ENCODE measurements at places on chromosomes 12 and 14. TPM values are rescaled to one million over a fixed set of nuclear protein-coding genes. Genes with fewer than 3 reads are reported as not detected.

- no peak for DNase-seq
Measured at GRCh38 chr14:38000340-38000739, 207.4 kb upstream of the SSTR1 start.

GRCh38 chr14:55600784-55601561 lies 21.0 kb downstream of the KTN1 start:
- DNase-seq: no peak

DNA sequence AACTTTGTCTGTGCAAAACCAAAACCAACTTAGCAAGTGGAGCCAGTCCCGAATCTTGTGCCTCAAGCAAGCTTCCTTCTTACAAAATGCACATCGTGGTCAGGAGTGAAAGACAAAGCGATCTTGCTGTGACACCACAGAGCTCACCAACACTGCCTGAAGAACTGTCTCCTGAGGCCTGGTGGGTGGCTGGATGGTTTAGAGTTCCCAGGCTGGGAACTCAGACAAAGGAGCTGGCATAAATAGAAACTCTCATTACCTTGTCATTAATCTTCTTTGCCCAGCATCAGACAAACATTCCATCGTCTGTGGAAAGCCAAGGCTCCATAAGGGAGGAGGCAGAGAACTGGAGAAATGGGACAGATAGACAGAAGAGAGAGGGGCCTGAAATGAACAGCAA lies 144.8 kb downstream of the KCNA5 start:
- no peak for DNase-seq

- no peak for DNase-seq
Measured at GRCh38 chr12:19430988-19431387, 8.3 kb upstream of the AEBP2 start.

- peak; percentile 73 for DNase-seq
Measured at GRCh38 chr12:88578276-88579160, 1.8 kb downstream of the KITLG start.

- DNase-seq: no peak
Measured at GRCh38 chr14:88660056-88660455, 97.2 kb downstream of the ZC3H14 start.

GRCh38 chr12:110109037-110109836 lies 14.9 kb upstream of the IFT81 start:
- peak; percentile 92 for DNase-seq

- peak; percentile 58 for DNase-seq
Measured at GRCh38 chr12:124744659-124745464, 118.8 kb downstream of the SCARB1 start.

DNA sequence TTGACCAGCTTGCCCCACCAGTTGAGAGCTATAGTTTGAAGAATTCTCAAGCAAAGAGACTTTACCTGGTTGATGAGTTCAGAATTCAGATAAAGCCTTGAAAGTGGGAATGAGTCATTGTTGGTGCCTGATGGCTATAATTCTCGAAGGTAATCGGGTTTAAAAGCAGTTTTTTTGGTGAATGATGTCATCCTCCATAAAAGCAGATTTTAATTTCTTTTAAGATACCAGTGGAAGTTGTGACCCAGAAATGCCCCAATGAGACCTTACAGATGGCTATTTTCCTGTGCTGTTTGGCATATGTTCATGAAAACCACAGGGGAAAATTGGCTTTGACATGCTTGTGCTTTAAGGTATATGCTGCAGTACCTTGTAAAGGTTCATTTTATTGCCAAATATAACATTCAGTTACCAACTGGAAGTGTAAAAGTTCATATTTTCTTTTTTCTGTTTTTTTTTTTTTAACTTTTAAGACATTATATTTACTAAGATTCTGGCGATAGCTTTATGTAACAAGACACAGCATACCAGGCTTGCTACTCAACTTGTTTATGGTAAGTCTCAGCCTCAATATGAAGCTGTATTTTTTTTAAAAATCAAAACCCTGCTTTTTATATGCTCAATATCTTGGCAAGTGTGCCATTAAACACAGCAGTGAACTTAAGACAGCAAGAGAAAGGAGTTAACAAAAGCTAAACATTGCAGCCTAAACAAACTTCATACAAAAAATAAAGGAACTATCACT lies 119.3 kb downstream of the LMNTD1 start:
- DNase-seq: no peak

DNA sequence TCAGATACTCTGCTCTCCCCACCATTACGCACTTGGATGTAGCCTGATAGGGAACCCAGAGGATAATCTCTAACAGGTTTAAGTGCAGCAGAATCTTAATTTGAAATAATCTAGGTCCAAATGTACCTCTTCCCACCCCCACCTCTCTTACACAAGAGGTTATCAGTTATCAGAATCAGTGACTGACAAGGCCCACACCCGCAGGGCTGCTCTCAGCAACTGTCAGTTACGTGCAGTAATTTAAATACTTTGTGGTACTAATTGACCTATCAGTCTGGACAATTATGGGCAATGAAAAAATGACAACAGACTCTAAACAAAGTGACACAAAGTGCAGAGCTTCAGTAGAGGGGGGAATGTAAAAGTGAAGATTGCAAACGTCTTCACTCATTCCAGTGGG lies 74.0 kb downstream of the CLIP1 start:
- no peak for DNase-seq

- no peak for DNase-seq
Measured at GRCh38 chr12:14665354-14666348, 30.7 kb downstream of the GUCY2C start.

DNA sequence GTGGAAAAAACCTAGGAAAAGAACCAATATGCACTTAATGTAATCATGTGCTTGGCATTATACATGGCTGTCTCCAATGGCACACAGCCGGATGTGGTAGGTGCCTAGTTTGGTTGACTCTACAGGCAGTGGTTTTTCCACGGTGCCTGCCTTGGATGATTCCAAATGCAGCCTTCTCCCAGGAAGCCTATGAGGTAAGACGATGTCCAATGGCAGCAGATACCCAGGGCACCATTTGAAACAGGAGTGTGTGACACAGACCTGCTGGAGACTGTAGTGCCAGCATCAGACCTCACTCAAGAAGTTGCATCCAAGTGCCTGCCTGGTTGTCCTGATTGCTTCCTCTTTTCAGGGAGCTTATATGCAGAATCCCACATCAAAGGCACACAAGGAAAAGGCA lies 88.0 kb upstream of the VASH1 start:
- DNase-seq: no peak

DNA sequence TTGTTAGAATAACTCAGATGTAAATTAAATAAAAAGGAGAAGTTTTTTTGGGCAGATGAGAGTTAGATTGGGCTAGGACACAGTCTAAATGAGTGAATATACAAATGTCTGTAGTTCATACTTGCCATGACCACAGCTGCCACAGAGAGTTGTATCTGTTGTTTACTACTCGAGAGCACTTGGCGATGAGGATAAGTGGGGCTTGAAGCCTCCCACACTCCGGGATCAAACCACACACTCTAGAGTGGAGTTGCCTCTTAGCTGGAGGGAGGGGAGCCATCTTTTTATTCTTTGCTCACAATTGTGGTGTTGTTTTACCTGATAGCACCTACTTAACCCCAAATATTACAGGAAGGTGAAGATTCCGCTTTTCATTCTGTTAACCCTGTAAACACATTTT lies 27.5 kb downstream of the BEST3 start:
- DNase-seq: no peak

DNA sequence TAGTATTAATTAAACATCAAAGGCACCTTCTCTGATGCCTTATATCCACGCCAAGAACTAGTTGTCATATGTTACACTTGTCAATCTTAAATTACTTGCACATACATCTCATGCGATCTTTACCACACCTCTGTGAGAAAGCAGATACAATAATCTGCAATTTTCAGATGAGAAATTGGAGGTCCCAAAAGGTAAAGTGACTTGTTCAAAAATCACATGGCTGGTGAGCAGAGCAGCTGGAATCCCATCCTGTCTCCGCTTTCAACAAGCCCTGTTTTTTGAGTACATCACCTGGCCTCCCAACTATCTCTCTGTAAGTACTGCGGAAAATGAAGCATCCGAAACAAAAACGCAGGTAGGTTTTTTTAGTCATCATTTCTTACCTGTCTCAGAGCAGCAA lies 203.4 kb upstream of the FOXN3 start:
- no peak for DNase-seq

GRCh38 chr12:44875954-44876543 lies at the start of gene NELL2:
Gene NELL2, minus strand, starts transcription at chr12:44876315. Its CDS starts 446 bp downstream, at chr12:44875869.
- DNase-seq: peak; percentile 42

DNA sequence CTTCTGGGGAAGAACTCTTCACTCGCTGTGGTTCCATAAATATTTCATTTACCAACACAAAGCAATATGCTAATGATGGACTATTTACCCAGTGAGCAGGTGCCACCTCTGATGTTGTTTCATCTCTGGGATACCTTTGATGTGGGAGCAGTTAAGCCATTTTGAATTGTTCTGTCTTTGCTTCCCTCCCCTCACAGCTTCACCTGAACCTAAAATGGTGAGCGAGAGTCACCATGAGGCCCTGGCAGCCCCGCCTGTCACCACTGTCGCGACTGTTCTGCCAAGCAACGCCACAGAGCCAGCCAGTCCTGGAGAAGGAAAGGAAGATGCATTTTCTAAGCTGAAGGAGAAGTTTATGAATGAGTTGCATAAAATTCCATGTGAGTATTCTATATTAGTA lies 352.7 kb downstream of the SYT1 start:
- no peak for DNase-seq

- DNase-seq: no peak
Measured at GRCh38 chr14:29235991-29236390, 469.4 kb downstream of the FOXG1 start.

DNA sequence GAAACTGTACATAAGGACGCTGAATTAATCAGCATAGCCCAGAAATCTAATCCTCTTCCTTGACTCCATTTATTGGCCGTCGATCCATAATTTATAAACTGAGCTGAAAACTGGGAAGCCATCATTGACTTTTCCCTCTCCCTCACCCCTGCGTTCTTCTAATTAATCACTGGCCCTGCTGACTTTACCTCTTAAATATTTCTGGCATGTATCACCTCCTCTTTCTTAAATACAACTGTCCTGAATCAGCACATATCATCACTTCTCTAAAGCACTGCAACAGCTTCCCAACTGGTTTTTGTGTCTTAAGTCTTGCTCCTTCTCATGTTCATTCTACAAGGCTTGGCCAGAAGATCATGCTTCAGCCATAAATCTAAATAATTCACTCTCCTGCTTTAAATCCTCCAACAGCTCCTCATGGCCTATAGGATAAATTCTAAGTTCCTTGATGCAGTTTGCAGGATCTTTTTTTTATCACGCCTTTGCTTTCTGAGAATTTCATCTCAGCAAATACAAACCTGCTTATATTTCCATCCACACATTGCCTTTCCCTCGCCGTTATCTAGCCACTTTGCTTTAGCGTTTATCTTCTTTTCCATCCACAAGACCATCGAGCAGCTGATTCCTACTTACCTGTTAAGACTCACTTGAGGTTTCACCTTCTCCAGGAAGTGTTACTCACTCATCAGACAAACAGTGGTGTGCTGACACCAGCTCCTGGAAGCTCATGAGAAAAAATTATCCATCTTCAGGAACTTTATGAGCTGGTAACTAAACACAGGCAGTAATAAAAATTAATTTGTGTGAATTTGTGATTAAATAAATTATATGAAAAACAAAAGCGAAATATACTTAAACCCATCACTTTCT lies 295.6 kb upstream of the FLRT2 start:
- DNase-seq: no peak

GRCh38 chr14:61889914-61890351 lies 127.7 kb downstream of the SNAPC1 start:
- DNase-seq: peak; percentile 2

- DNase-seq: no peak
Measured at GRCh38 chr12:97464385-97465321, 2.0 kb downstream of the RMST start.

DNA sequence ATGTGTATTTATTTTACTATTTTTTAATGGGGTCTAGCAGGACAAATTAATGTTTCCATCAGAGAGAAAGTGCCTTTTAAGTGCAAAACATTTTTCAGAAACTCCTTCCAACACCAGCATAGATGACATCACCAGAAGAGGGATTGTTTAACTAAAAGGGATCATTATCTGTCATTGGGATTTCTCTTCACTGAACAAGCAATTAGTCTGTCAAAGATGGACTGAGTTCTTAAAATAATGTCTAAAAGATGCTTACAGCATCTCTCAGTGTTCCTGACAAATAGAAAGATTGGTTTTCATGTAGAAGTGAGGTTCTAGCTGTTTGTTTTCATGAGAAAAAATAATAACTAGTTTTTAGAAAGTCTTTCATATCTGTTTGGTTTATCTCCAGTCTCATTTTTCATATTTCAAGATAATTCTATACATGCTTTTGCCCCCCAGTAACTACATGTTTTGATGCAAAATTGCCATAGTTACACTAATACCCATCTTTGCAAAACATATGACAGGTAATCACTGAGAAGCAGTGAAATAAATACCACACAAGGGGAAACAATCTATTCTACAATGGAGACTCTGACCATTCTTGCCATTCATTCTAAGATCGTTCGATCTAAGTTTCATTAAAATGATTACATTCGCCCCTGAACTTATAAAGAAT lies 850.3 kb downstream of the GALC start:
- no peak for DNase-seq

The NRIP2 gene
- not detected for total RNA-seq

The DEGS2 gene
- total RNA-seq: not detected

The GARIN6 gene
- total RNA-seq: not detected

The SETD3 gene
- total RNA-seq: 48.4 TPM

The OTUB2 gene
- total RNA-seq: 4.4 TPM

The HRK gene
- total RNA-seq: 11.9 TPM

The NABP2 gene
- total RNA-seq: 47.5 TPM

The RFX4 gene
- not detected for total RNA-seq

The ENDOU gene
- total RNA-seq: not detected

The IGFBP6 gene
- total RNA-seq: 1.9 TPM

The STAC3 gene
- not detected for total RNA-seq

The B4GALNT3 gene
- 1.2 TPM for total RNA-seq

The RESF1 gene
- 15.7 TPM for total RNA-seq

Measured in SK-MEL-5 (cell line).